Fibroblast of mammary gland (primary cell): ENCODE measurements at places on chromosomes 12 and 14.

DNA sequence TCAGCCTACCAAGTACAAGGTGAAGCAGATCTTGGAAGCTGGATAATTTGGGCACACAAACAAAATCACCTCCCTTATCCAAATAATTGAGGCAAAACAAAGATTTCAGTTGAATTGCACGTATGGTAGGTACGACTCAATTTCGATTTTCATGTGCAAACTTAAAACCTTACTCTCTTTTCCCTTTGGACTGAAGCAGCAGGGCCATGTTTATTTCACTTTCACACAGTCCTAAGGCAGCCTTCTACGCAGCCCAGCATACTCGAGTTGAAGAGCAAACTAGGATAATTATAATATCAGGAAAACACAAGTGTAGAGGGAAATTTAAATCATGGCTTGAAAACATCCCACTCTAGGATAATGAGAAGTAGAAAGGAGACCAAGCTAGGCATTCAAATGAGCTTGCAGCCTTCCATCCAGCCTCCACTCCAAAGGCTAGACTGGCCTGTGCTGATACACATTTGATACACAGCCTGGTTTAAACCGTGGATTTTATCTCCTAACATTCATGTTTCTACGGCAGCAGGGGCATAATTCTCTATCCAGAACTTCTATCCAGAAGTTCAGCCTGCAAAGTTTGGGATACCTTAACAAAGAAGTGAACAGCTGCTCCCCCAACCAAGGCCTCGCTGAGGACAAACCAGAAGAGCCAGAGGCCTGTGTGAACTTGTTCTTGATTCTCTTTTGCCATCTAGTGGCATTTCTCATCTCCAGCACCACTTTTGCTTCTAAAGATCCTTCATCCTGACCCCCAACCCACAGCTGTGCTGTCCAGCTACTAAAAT lies 2.4 kb upstream of the RNASE7 start:
- peak; percentile 73 for DNase-seq

- no peak for DNase-seq
These were observed 109.8 kb downstream of the PTPN11 start for GRCh38 chr12:112528521-112528920.

GRCh38 chr12:28583701-28584261 lies 393.5 kb downstream of the CCDC91 start:
- DNase-seq, result peak; percentile 47

GRCh38 chr12:65182012-65182739 lies 12.8 kb downstream of the LEMD3 start:
- DNase-seq, result no peak

GRCh38 chr12:118061873-118062843 lies 1.2 kb upstream of the WSB2 start:
- DNase-seq, result peak; percentile 64

DNA sequence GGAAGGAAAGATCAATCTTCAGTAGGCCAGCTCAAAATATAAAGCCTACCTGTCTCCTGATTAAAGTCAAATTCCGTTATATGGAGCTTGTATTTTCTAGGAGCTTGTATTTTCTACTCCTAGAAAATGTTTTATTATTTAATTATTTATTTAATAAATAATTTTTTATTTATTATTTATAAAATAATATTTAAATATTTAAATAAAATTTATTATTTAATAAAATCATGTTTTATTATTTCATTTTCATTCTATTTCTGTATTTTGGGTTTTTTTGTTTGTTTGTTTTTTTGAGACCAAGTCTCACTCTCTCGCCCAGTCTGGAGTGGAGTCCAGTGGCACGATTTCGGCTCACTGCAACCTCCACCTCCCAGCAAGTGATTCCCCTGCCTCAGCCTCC lies 9.7 kb downstream of the OR6C75 start:
- DNase-seq, result no peak

DNA sequence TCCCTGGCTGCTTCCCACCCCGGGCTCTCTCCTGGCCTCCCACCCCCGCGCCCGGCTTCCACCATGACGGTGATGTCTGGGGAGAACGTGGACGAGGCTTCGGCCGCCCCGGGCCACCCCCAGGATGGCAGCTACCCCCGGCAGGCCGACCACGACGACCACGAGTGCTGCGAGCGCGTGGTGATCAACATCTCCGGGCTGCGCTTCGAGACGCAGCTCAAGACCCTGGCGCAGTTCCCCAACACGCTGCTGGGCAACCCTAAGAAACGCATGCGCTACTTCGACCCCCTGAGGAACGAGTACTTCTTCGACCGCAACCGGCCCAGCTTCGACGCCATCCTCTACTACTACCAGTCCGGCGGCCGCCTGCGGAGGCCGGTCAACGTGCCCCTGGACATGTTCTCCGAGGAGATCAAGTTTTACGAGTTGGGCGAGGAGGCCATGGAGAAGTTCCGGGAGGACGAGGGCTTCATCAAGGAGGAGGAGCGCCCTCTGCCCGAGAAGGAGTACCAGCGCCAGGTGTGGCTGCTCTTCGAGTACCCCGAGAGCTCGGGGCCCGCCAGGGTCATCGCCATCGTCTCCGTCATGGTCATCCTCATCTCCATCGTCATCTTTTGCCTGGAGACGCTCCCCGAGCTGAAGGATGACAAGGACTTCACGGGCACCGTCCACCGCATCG lies 1.8 kb downstream of the KCNA1 start:
- no peak for DNase-seq

GRCh38 chr12:70885956-70886355 lies 34.6 kb downstream of the PTPRR start:
- peak; percentile 12 for DNase-seq

- no peak for DNase-seq
These were observed 161.3 kb downstream of the C12orf42 start for GRCh38 chr12:103334466-103334865.

DNA sequence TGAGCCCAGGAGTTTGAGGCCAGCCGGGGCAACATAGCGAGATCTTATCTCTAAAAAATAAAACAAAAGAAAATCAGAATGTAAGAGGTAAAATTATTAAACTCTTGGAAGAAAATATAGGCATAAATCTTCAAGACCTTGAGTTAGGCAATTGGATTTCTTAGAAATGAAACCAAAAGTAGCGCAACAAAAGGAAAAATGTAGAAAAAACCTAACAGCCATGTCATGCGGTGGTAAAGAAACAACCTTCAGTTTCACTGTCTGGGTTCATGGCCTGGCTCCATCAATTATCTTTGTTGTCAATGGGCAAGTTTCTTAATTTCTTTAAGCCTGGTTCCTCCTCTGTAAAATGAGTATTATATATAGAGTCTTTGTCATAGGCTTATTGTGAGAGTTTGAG lies 5.6 kb upstream of the GCH1 start:
- no peak for DNase-seq

- DNase-seq, result no peak
These were observed 165.8 kb downstream of the ESRRB start for GRCh38 chr14:76541594-76542219.

DNA sequence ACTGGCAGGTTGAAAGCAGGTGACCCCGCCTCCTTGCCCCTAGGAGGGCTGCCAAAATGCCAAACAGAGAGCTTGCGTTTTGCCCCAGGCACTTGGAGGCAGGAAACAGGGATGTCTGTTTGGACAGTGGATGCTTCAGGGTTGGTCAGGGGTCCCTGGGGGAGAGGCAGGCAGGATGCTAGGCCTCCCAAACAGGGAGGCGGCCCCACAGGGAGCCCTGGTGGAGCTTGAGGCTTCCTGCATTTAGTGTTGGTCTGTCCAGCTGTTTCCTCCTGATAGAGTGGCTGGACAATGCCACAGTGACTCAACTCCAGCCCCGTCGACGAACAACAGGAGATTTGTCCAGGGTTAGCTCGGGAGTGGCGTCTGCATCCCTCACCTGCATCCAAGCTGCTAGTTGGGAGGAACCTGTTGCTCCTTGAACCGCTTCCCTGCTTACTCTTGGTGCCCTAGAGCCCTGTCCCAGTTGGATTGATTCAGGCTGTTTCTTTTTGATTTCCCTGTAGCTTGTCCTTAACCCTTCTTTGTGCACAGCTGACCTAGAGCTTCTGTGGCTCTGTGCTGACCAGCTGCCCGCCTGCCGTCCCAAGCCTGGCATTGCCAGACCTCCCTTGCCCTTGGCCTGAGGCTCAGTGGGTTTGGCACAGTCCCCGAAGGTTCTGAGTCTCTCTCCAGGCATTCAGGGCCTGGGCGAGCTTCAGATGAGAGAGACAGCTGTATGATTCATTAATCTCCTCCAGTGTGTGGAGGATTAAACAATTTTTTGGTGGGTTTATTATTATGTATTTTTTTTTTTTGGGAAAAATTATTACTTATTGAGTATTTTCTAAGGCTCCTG lies 45.9 kb downstream of the TSPAN9 start:
- DNase-seq, result peak; percentile 81

DNA sequence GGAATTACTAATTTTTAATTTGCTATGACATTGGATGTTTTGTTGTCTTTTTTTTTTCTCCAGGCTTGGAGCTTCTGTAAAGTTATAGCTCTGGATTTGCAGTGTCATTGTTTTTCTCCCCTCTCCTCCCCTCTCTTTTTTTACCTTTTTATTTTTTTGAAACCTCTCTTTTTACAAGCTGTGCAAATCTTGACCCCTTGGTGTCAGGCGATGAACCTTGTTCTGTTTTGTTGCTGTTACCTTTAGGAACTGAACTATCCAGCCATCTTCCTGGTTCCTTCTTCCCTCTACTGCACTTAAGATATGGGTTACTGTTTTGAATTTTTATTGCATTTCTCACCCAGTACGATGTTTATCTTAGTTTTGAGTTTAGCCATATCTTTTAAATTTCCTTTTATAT lies 13.7 kb downstream of the KTN1 start:
- DNase-seq, result no peak

- DNase-seq, result peak; percentile 75
These were observed 29.1 kb upstream of the LRTM2 start for GRCh38 chr12:1791104-1791841.

DNA sequence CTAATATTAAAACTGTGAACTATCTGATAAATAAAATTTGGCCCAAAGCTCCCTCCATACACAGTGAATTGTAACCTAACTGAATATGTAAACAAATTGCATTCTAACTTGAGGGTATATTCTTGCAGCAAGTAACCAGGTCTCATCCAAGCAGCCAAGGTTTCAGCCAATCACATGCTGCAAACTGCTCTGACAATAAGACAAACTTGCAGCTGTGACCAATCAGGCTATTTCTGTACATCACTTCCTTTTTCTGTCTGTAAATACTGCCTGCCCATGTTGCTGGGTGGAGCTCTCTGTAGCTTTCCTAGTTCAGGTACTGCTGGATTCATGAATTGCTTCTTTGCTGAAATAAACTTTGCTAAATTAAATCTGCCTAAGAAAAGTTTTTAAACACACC lies 499.0 kb downstream of the GALC start:
- peak; percentile 10 for DNase-seq

- no peak for DNase-seq
These were observed 9.6 kb downstream of the PLXNC1 start for GRCh38 chr12:94157981-94158411.

GRCh38 chr12:24230061-24230701 lies 280.7 kb upstream of the SOX5 start:
- DNase-seq, result no peak

GRCh38 chr12:6321905-6322304 lies 11.4 kb downstream of the PLEKHG6 start:
- no peak for DNase-seq

DNA sequence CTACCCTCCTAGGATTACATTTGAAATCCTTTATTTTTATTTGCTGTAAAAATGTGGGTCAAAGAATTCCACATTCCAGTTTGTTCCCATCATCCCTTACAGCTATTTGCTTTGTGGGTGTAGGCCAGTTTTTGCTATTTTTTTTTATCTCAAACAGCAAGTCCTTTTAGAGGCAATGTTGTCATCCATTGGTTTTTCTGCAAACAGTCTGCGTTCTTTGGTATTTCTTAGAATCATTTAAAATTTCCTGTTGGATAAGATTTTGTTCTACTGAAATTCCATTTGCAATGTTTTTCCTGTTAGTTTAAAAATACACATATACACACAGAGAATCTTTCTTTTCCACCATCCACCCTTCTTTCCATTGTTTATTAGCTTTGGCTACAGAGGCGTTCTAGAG lies 53.3 kb upstream of the STK38L start:
- DNase-seq, result peak; percentile 52

DNA sequence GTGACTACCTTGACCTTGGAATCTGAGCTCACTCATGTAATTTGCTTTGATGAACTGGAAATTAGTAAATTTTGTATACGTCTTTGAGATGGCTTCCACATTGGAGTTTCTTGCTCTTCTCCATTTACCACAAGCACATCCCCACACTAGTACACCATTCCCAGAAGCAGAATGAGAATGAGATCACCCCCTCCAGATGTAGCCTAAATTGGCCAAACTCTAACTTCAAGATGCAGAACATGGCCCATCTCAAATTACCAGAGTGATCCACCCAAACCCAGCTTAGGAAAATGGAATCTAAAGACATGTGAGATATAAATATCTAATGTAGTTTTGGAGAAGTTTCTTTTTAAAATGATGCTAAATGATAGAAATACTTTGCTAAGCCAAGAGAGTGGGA lies 9.5 kb upstream of the TAS2R20 start:
- DNase-seq, result no peak

DNA sequence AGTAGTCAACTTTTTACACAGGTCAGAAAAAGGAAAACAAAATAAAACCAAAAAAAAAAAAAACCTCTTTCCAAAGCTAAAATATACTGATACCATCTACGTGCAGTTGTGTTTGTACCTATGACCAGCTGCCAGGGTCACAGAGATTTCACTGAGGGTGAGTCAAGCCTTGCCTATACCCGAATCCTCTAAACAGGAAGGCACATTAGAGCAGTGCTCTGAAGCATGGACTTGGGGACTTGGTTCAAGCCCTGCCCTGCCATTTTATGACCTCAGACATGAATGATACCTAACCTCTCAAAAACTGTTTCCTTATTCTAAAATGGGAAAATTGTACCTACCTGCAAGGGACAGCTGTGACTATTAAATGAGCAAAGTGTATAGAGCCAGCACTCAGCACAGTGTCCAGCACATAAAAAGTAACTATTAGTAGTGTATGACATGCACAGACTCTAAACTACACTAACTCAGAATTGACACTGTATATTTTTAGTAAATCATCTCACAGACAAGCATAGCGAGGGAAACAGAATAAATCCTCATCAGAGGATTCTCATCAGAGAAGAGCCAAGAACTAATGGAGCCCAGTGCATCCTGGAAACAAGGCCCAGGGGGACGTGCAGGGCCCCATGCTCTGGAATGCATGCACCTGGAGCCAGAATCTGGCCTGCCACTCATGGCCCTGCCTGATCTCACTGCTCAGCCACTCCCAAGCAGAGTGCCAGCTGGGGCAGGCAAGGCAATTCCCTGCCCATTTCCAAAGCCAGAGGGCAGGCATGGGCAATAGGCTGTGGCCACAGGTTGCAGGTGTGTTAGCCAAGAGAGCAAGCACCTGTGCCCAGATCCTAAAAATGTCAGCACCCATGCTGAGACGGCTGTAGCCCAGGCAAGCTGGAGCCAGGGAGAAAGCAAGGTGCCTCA lies 57.0 kb downstream of the NT5DC3 start:
- no peak for DNase-seq

DNA sequence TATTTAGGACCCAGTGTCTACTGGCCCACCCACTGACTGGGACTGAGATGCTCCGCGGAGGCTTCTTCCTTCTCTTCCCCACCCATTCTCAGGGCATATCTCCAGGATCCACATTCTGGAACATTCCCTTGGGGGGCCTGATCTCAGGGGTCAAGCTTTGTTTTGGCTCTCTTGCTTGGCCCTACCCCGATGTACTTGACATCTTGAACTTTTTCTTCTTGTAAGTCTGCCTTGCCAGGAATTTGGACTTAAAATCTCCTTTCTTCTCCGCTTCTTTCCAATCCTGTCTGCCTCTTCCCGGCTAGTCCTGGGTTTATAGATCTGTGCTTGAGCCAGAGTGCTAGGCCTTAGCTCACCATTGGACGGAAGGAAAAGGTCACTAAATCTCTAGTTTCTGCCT lies 22.1 kb downstream of the DACT1 start:
- no peak for DNase-seq

GRCh38 chr12:79433465-79434072 lies 257.2 kb downstream of the PAWR start:
- no peak for DNase-seq
